B cell (primary cell): ENCODE measurements at places on chromosomes 3 and 15. TPM values are rescaled to one million over a fixed set of nuclear protein-coding genes. Genes with fewer than 3 reads are reported as not detected.
A peak's percentile ranks its signal among the peaks of the same experiment; 100 is the strongest.

DNA sequence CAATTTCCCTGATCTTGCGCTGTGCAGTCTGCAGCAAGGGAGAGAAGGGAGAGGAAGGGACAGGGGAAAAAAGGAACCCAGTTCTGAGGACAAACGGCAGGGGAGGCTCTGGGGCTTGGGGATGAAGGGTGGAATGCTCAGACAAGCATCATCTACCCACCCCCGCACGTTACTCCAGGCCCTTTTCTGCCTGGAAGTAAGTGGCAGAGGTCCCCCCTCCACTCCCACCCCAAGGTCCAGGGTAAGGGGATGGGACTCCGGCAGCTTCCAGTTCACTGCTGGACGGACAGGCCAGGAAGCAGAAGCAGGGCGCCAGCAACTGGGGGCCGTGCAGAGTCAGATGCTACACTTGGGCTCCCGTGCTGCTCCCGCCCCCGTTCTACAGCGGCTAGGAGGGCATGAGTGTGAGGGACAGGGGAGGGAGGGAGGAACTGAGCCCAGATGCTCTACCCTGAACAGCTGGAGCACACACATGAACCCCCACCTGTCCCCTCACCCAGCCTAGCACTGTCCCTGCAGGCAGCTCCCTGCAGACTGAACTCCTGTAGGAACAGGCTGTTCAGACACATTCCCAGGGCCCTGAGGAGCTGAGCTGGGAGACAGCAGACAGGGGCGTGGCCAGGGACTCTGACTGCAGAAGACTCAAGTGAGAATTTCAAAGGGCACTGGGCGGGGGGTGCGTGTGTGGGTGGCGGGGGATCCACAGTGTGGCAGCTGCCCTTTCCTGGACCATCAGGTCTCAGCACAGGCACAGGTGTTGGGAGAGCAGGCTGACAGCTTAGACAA is 59.7 kb downstream of the SENP2 start:
- no peak for DNase-seq

COL6A5 gene
- polyA plus RNA-seq, result not detected in 2 replicates

GRCh38 chr15:64464276-64465005 is 4.1 kb downstream of the ZNF609 start:
- no peak for DNase-seq

- no peak for DNase-seq
These were observed 3.2 kb upstream of the BLOC1S6 start for GRCh38 chr15:45583731-45584639.

BFSP2 gene
- 0.50 and 0.60 TPM in 2 replicates for polyA plus RNA-seq

HCLS1 gene
- polyA plus RNA-seq, result 161 and 228 TPM in 2 replicates

GRCh38 chr3:52522651-52523251 is 10.9 kb downstream of the NT5DC2 start:
- DNase-seq, result no peak

GRCh38 chr15:74037171-74038117 is 42.9 kb downstream of the PML start:
- DNase-seq, result no peak

GABRB3 gene
- 0.07 TPM in 1 of 2 replicates, not detected in the other for polyA plus RNA-seq

DNA sequence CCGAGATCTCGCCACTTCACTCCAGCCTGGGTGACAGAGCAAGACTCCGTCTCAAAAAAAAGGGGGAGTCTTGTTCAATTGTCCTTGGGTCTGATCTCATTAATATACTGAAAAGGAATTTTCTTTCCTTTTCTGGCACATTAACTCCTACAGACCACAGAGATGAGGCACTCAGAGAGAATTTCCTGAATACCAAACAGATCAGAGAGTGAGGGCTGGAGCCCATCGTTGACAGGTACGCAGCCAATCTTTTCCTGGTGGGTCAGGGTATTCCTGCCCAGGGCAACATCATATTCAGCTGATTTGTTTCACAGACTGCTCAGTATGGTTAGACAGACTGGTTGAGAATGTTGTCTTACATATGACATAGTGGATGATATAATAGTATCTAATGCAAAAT is 82.8 kb upstream of the TNFSF10 start:
- no peak for DNase-seq

- DNase-seq, result no peak
These were observed 292.0 kb upstream of the SLCO3A1 start for GRCh38 chr15:91561371-91562100.

- DNase-seq, result no peak
These were observed 8.4 kb downstream of the CHSY1 start for GRCh38 chr15:101243420-101243819.

IL20RB gene
- polyA plus RNA-seq, result 0.22 and 0.58 TPM in 2 replicates

DNA sequence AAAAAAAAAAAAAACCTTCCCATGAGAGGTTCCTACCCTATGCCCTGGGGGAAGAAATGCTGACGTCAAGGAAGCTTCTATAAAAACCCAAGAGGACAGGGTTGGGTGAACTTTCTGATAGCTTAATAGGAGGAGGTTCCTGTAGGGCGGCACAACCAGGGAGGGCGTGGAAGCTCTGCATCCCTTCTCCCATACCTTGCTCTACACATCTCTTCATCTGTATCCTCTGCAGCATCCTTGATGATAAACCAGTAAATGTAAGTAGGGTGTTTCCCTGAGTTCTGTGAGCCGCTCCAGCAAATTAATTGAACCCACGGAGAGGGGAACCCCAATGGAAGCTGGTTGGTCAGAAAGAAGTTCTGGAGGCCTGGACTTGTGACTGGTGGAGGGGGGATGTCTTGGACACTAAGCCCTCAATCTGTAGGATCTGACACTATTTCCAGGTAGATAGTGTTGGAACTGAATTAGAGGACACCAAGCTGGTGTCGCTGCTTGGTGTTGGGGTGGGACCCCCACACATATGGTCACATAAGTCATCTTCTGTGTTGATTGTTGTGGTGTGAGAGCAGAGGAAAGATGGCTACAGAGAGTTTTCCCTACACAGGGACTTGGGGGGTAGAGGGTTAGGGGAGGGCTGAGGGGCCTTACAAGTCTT is 91.5 kb downstream of the ST6GAL1 start:
- peak; percentile 92 for DNase-seq

DNA sequence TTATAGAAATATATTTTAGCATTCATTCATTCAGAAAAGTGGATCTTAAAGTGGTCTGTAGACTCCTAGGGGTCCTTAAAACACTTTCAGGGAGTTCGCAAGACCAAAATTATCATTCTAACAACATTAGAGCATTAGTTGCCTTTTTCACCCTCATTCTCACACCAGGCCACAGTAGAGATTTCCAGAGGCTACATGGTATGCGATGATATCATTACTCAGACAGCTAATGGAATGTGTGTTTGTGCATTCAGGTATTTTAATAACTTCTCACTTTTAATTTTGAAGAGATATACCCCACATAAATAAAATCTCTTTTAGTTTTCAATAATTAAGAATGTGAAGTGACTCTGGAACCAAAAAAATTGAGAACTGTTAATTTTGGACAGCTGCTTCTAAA is 206.9 kb downstream of the NSUN3 start:
- DNase-seq, result no peak

FANCD2OS gene
- not detected in 2 replicates for polyA plus RNA-seq

- DNase-seq, result peak; percentile 60
These were observed 44.0 kb downstream of the IDH2 start for GRCh38 chr15:90058308-90058707.

HIGD2B gene
- not detected in 2 replicates for polyA plus RNA-seq

GRCh38 chr3:15460891-15461531 is 33.6 kb downstream of the EAF1 start:
- DNase-seq, result no peak

IGSF10 gene
- 0.03 TPM in 1 of 2 replicates, not detected in the other for polyA plus RNA-seq

C3orf80 gene
- polyA plus RNA-seq, result 0.04 TPM in 1 of 2 replicates, not detected in the other

- DNase-seq, result no peak
These were observed 46.9 kb downstream of the NR1D2 start for GRCh38 chr3:23991683-23992628.

DNA sequence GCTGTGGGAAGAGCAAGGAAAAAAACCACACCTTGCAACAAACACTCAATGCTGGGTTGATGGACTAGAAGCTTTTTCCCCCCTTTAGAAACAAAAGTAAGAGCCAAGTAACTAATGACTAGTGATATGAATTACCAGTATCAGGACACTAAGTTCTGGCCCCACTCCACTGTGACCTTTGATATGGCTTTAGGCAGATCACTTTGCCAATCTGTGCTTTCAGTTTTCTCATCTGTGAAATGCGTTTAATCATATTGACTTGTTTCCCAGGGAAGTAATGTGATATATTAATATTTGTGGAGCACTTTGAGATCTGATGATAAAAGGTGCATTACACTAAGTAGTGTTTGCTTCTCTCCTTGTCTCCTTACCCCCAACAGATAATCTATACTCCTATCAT is 319.3 kb upstream of the SATB1 start:
- DNase-seq, result no peak

AHSG gene
- not detected in 2 replicates for polyA plus RNA-seq

DNA sequence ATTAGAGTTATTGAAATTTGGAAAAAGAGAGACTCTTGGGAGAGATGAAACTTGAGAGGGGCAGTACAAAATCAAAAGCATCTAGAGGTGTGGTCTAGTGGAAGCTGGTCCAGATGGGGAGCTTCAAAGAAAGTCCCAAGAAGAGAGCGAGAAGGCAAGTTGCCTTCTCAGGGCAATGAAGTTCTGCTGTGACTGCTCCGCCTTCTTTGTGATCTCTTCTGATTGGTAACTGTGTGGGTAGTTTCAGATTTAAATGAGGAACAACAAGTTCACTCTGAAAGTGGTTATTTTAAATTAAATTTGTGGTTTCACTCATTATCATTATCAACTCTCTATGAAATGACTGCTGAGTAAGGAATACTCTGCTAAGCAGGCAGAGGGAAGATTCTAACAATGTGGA is 233.3 kb downstream of the NLGN1 start:
- DNase-seq, result no peak

GRCh38 chr15:53758412-53758811 is 1.1 kb downstream of the WDR72 start:
- DNase-seq, result no peak

CTDSPL gene
- polyA plus RNA-seq, result 0.27 TPM in 1 of 2 replicates, not detected in the other

GRCh38 chr15:50904211-50904610 is 4.3 kb upstream of the AP4E1 start:
- no peak for DNase-seq

DNA sequence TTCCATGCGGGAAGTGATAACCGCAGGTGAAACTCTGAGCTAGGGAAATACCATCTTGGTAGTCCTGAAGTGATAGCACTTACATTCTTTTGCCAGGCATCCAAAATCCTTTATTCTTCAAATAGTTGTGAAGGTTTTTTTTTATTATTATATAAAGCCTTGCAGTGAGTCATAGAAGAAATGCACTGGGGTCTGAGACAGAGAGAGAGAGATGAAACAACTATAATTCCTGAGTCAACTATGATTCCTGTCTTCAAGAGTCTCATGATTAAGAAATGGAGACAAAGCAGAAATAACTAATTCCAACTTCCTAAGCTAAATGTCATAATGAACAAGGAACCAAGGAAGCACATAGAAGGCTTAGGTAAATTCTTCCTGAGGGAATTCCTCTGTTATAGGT is 495.6 kb downstream of the LPP start:
- no peak for DNase-seq

CATSPER2 gene
- polyA plus RNA-seq, result 6.7 and 7.9 TPM in 2 replicates

- DNase-seq, result no peak
These were observed 102.5 kb upstream of the SOX2 start for GRCh38 chr3:181609030-181609767.

GRCh38 chr15:65558336-65558735 is 28.1 kb downstream of the HACD3 start:
- no peak for DNase-seq
